ENCODE measurements at places on chromosomes 5 and 9. TPM values are rescaled to one million over a fixed set of nuclear protein-coding genes. Genes with fewer than 3 reads are reported as not detected.

GRCh38 chr5:173664154-173664526 lies 47.7 kb upstream of the BOD1 start:
- DNase-seq: no peak

- DNase-seq: no peak
Observed at GRCh38 chr5:150306775-150307174, 4.1 kb upstream of the ARSI start.

DNA sequence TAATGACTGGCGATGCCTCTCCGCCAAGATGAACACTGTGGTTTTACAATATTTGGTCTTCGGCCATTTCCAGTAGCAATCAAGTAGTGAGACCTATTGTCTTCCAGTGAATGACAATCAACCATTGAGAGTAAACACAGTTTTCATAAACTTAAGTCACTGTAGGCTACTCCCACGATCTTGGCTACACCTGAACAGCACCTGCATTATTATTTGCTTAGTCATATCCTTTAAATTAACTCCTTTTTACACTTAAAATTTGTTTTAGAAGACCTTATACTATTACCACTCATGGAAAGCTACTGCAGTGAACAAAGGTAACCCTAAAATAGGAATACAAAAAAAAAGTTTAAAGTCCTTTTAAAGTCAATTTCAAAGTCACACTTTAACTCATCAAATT lies 58.2 kb downstream of the ZNF354C start:
- DNase-seq: no peak

- no peak for DNase-seq
Observed at GRCh38 chr5:169860585-169860984, 119.7 kb downstream of the INSYN2B start.

DNA sequence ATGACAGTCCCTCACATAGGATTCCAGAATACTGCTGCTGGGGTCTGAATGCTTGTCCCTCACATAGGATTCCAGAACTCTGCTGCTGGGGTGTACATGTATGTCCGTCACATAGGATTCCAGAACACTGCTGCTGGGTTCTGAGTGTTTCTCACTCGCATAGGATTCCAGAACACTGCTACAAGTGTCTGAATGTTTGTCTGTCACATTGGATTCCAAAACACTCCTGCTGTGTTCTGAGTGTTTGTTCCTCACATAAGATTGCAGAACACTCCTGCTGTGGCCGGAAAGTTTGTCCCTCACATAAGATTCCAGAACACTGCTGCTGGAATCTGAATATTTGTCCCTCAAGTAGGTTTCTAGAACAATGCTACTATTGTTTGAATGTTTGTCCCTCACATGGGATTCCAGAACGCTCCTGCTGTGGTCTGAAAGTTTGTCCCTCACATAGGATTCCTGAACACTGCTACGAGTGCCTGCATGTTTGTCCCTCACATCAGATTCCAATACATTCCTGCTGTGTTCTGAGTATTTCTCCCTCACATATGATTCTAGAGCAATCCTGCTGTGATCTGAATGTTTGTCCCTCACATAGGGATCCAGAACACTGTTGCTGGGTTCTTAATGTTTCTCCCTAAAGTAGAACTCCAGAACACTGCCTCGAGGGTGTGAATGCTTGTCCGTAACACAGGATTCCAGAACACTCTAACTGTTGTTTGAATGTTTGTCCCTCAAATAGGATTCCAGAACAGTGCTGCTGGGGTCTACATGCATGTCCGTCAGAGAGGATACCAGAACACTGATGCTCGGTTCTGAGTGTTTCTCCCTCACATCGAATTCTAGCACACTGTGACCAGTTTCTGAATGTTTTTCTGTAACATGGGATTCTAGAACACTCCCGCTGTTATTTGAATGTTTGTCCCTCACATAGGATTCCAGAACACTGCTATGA lies 200.4 kb downstream of the FOXD4L6 start:
- no peak for DNase-seq

Gene CNOT8
- polyA plus RNA-seq: 82.1 TPM

Gene PCDHA11
- 0.16 TPM for polyA plus RNA-seq

Gene GLDC
- 18.4 TPM for polyA plus RNA-seq

GRCh38 chr9:99178912-99179872 lies 42.5 kb downstream of the ALG2 start:
- no peak for DNase-seq

Gene QRFP
- polyA plus RNA-seq: 0.30 TPM

Gene MELK
- 20.6 TPM for polyA plus RNA-seq

- DNase-seq: no peak
Observed at GRCh38 chr5:33509036-33509435, 68.3 kb downstream of the TARS1 start.

DNA sequence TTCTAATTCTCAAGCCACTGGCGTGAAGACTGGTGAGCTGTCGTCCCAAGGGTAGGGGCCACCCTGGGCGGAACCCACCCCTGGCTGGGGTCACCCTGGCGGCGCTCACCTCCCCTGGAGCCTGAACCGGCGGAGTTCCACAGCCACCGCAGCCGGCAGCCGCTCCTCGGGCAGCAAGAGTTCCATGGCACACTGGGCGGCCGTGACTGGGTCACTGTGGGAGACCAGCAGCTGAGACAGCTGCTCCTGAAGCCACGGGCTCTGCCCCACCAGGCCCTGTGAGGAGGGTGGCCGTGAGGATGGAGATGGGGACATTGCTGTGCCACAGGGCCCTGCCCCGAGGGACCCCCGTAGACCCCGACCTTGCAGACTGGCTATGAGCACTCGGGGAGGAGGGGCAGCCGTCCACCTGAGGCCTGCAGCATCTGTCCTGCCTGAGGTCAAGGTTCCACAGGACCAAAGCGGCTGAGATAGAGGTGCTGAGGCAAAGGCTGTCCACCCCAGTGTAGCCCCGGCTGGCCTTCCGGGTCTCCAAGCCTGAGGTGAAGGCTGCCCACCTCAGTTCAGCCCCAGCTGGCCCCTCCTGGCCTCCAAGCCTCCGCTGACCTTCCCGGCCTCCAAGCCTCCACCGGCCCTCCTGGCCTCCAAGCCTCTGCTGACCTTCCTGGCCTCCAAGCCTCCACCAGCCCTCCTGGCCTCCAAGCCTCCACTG lies 50.6 kb upstream of the NRARP start:
- no peak for DNase-seq

Gene GPR150
- not detected for polyA plus RNA-seq

Gene HAPLN1
- polyA plus RNA-seq: 9.5 TPM

GRCh38 chr5:109788596-109788995 lies 98.9 kb downstream of the MAN2A1 start:
- no peak for DNase-seq

GRCh38 chr9:83041771-83042170 lies 21.2 kb downstream of the RASEF start:
- no peak for DNase-seq

Gene BNC2
- polyA plus RNA-seq: 8.1 TPM

Measured in right renal pelvis (tissue), 4 donors.